Non-pigmented ciliary epithelial cell (primary cell): ENCODE measurements at places on chromosomes 12 and 14.

GRCh38 chr14:99188731-99189191, 83.2 kb downstream of the BCL11B start:
- DNase-seq: no peak

DNA sequence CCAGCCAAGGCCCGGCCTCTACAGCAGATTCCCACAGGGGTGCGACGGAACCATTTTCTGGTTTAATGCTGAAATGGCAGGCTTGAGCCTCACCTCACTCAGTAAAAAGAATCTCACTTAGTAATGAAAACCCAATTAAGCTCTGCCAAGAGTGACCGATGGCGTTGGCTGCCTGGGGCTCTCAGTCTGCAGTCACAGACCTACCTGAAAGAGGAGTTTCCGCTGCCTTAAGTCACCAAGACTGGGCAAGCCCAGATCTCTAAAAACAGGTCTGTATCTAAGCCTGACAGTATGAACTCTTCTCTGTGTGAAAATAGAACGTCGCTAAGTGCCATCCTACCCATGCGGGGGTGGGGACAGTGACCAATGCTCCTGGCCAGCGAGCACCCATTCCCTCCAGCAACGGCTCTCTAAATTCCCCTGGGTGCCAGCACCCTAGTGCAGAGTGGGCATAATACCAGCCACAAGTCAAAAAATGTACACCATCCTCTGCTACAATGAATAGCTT, 107.3 kb downstream of the FOXN3 start:
- DNase-seq: no peak

GRCh38 chr12:58306266-58307000, 365.1 kb downstream of the ATP23 start:
- DNase-seq: no peak

- DNase-seq: no peak
Measured at GRCh38 chr12:123050913-123051312, 70.4 kb downstream of the ARL6IP4 start.

GRCh38 chr14:78164226-78164853, 5.8 kb upstream of the NRXN3 start:
- no peak for DNase-seq

DNA sequence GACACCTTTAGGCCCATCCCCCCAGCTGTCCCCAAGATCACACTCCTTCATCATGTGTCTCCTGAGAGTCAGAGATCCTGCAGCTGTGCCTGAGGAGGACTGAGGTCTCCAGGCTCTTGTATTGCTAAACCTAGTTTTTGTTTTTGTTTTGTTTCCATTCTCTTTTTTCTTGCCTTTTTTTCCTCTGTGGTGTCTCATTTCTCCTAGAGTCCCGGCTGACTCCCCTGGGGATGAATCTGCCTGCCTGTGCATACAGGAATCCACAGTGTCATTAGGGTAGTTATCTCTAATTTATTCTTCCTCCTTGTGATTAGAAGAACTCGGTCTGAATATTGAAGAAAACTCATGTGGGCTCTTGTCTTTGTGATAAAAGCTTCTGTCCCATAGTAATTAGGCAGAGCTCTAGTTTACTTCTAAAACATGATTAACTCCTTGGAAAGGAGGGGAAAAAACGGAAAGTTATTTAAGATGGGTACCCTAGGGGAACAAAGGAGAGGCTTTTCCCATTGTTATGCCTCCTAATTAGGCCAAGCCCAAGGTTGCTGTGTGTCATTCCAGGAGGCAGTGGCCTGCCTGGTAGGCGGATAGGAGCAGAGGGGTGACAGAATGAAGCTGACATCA, 343.2 kb downstream of the ZFP36L1 start:
- DNase-seq: no peak

DNA sequence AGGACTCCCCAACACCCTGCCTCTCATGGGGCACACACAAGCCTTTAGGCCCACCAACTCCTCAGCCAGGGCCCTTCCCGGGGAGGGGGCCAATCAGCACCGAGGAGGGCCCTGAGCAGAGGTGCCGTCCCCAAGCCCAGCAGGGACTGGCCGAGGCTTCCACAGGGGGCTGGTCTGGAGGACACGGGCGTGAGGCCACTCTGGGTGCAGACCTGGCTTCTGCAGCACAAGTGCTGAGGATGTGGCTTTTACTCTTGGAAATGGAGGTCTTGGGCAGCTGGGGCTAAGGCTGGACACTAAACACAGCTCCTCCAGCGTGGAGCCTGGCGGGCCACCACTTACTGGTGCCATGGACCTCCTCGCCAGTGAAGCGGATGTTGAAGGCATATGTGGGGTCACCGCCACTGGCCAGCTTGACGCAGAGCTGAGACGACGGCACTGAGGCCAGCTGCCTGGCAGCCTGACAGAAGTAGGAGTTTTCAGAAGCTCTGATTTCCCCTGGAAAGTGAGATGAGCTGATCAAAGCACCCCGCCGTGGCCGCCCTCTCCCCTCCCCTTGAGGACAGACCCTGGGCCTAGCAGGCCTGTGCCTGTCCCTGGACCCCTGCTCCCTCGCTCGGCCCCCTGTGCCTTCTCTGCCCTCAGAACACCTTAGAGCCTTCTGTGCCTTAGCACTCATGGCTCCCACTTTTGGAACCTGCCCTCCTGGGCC, 44.0 kb downstream of the TRAFD1 start:
- no peak for DNase-seq

- DNase-seq: no peak
Measured at GRCh38 chr14:23167116-23167847, 16.2 kb downstream of the SLC7A8 start.

DNA sequence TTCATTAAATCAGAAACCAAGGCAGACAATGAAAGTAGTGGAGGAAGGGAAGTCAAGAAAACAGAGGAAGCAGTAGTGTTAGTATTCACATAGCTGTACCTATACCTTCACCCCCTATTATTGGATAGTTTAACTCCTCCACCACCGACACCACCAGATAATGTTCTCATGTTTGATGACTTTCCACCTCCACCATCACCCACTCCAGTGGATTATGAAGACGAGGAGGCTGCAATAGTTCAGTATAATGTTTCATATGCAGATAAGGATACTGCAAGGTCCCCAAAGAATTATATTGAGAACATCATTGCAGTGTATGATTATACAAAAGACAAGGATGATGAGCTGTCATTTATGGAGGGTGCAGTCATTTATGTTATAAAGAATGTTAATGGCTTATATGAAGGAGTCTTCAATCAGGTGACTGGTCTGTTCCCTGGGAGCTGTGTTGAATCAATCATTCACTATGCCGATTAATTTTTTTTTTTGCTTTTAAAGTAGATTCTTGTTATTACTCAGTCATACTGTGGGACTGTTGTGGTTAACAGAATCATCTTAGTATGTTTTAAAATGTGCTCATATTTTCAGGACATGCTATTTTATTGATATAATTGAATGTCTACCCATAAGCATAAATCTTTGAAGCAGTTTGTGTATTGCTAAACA, 32.2 kb upstream of the KTN1 start:
- DNase-seq: no peak

GRCh38 chr12:28602786-28603185, 412.5 kb downstream of the CCDC91 start:
- no peak for DNase-seq

DNA sequence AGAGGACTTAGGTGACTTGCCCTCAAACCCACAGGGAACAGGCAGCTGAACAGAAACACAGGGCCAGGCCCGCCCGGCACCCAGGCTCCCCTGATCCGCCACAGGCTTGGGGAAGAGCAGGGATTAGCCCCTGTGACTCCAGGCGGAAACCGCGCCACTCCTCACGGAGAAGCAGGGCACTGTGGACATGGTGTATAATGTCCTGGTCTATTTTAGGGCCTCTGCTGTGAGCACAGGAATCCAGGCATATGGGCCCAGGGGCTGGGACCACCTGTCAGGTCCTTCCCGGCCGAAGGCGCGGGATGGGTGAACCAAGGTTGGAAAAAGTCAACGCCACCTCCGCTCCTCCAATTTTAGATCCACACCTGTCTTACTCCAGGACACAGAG, 34.6 kb upstream of the MEG3 start:
- DNase-seq: no peak

GRCh38 chr12:1357171-1357570, 237.2 kb downstream of the FBXL14 start:
- no peak for DNase-seq

- no peak for DNase-seq
Measured at GRCh38 chr14:61345151-61345482, 23.7 kb downstream of the PRKCH start.

DNA sequence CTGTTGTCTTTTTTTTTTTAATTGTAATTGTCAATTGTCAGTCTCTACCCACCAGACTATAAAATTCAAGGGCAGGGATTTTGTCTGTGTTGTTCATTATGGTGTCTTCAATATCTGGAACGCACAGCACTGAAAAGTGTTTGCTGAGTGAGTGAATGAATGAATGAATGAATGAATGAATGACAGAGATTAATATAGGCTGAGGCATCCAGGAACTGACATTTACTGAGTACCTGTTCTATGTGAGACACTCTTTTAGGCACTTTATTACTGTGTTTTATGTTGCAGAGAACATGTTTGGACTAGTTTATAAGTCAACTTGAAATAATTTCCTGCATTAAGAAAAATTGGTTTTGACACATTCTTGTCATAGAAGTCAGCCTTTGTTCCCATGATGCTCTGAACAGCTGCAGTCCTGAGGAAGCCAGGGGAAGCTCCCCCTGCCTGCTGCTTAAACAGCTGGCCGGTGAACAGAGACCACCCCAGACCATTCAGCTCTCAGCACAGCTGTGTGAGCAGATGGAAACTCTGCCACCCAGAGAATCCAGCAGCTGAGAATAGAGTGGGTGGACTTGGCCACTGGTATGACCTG, 160.7 kb upstream of the CCND2 start:
- DNase-seq: peak; percentile 19

- no peak for DNase-seq
Measured at GRCh38 chr12:102730996-102731395, 186.0 kb downstream of the PAH start.
